Breast epithelium (tissue), 4 donors: ENCODE measurements at places on chromosomes 3 and 15.

GRCh38 chr3:63967675-63968611 is 55.4 kb downstream of the PSMD6 start:
- H3K4me3 ChIP-seq: peak overlapping the region; percentile 36
- no peak for DNase-seq
- H3K27ac ChIP-seq: peak overlapping the region; percentile 70
- no peaks in the 10 kb centered on the region for H3K27me3 ChIP-seq
- H3K4me1 ChIP-seq: no peaks in the 10 kb centered on the region
- no peaks in the 10 kb centered on the region for H3K36me3 ChIP-seq

DNA sequence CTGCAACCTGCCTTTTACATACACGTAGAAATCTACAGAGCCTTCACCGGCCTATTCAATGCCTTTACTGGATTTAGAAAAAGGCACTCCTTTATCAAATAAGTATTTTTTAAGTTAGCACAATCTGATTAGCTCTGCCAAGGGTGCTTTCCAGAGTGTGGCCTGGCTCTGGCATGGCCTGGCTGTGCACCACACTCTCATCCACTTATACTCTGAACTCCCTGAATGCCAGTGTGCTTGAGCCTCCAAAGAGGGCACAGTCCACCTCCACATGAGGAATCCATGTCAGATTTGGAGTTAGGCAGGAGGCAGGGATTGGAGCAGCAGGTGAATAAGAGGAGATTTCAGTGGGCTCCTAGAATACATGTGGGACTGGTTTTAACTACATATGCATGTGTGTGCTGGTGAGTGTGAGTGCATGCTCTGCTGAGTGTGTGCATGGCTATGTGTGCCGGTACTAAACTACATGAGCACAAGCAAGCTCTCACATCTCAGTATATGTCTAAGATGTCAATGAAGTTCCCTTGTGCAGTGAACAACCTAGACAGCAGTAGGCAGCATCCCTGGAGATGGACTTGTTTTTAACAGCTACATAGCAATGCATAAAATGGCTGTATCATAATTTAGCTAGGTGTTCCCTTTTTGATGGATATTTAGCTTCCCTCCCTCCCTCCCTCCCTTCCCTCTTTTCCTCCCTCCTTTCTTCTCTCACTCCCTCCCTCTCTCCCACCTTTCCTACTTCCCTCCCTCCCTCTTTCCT is 17.8 kb upstream of the ZFAND6 start:
- no peaks in the 10 kb centered on the region for H3K36me3 ChIP-seq
- H3K4me3 ChIP-seq: no peak overlapping the region
- no peak overlapping the region for H3K27ac ChIP-seq

DNA sequence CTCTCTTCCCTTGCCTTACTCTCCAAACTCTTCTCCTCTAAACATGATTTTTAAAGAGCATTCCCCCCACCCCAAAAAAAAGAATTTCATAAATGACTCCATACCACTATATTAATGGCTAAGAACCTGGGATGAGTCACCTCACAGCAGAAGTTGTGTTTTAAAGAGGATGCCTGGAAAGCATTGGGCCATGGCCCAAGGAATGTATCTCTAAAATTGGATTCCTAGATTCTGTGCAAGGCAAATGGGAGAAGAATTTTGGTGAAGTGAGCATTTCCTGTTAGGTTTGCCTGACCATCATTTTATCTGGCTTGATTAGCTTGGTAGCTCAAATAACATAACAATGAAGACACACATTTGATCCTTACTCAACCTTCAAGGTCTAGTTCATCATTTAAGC is 251.4 kb downstream of the NR1D2 start:
- no peak overlapping the region for H3K4me3 ChIP-seq
- no peak overlapping the region for H3K27ac ChIP-seq
- H3K27me3 ChIP-seq: no peaks in the 10 kb centered on the region
- no peak for DNase-seq
- no peaks in the 10 kb centered on the region for H3K36me3 ChIP-seq
- no peaks in the 10 kb centered on the region for H3K4me1 ChIP-seq

DNA sequence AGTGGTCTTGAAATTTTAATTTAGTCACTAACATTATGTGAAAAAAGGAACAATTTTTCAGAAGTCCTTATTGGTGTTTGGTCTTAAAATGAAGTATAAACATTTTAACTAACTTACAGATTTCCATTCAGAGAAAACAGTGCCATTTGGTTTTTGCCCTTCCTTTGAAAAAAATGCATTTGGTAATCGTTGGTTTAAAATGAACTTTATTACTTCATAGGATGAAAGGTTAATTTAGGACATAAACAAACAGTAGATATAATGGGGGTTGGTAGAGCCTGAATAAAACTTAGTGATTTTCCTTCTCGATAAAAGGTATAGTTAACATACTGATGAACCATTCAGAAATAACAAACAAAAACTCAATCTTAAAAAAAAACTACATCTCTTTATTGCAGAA is 39.7 kb downstream of the TFG start:
- no peak overlapping the region for H3K27ac ChIP-seq
- H3K4me3 ChIP-seq: no peak overlapping the region
- H3K36me3 ChIP-seq: no peaks in the 10 kb centered on the region
- no peaks in the 10 kb centered on the region for H3K27me3 ChIP-seq
- no peak for DNase-seq

DNA sequence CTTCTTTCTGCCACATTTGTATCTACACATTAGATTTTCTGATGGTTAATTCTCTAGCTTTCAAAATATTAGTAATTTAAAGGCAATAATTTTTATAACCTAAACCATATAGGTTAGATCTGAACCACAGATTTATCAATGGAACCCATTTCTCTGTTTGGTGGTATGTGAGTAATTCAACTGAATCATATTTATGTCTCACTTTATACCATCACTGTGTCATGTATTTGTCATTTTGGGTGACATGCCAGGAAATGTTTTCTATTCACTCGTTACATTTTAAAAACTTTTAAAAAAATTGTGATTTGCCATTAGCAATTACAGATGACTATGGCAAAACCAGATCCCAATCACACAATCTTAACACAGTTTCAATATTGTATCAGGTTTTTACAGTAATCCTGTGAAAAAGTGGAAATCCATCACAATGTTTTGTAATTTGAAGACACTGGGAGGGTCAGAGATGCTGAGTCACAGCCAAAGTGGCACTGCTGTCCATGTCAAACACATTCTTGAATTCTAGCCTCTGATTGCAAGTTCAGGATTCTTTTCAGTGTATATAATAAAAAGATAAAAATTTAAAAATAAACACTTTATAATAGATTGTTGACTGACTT is 356.0 kb upstream of the RBMS3 start:
- H3K27me3 ChIP-seq: no peaks in the 10 kb centered on the region
- no peak overlapping the region for H3K4me3 ChIP-seq
- no peaks in the 10 kb centered on the region for H3K4me1 ChIP-seq
- H3K36me3 ChIP-seq: no peaks in the 10 kb centered on the region
- no peak overlapping the region for H3K27ac ChIP-seq

DNA sequence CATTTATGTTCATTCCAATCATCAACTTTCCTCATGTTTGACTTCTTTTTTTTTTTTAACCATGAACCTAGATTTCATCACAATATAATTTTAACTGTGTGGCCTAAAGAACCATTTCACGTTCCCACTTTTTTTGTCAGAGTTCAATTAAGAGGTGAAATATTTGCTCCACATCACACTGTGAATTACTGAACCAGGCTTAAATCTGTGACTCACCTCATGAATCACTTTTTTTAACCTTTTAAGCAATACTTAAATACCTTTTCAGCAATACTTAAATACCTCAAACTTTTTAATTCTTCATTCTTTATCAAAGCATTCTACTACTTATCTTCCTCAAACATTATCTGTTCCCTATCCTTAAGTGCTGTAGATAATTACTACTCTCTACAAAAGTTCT is 137.6 kb downstream of the SI start:
- H3K4me1 ChIP-seq: no peaks in the 10 kb centered on the region
- H3K4me3 ChIP-seq: no peak overlapping the region
- H3K36me3 ChIP-seq: no peaks in the 10 kb centered on the region
- no peaks in the 10 kb centered on the region for H3K27me3 ChIP-seq
- no peak overlapping the region for H3K27ac ChIP-seq

- no peaks in the 10 kb centered on the region for H3K27me3 ChIP-seq
- H3K36me3 ChIP-seq: no peaks in the 10 kb centered on the region
- no peaks in the 10 kb centered on the region for H3K4me1 ChIP-seq
- H3K27ac ChIP-seq: no peak overlapping the region
- DNase-seq: no peak
Measured at GRCh38 chr3:169179321-169179720, 484.2 kb downstream of the MECOM start.

DNA sequence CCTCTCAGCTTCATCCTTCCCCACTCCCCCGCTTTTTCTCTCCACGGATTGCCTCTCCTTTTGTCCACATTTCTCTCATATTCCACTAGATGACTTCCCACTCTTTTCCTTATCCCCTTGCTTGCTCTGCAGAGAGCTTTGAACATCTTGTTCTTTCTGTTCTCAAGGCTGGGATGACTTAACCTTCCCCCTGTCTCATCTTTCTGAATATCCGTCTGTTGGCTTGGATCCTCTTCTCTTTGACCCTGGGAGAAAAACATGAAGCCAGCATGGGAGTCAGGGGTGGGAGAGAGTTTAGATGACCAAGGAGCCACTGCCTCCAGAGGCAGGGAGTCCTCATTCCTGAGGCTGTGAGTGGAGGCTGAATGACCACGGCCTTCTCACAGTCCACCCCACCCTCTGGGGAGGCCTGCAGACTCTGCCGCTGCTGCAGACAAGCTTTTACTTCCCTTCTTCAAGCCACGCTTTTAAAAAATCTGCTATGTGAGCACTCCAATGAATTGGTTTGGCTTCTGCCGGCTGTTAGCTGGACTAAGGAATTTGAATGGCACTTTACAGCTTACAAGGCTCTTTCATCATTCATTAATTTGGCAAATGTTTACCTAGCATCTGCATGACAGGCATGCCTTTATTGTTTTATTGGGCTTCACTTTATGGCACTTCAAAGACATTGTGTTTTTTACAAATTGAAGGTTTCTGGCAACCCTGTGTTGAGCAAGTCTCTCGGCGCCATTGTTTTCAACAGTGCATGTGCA is 111.6 kb upstream of the SLC6A6 start:
- DNase-seq: no peak
- H3K27ac ChIP-seq: peak overlapping the region; percentile 21
- no peaks in the 10 kb centered on the region for H3K4me1 ChIP-seq
- no peaks in the 10 kb centered on the region for H3K27me3 ChIP-seq
- H3K36me3 ChIP-seq: no peaks in the 10 kb centered on the region

- peaks cover 15% of the 10 kb centered on the region for H3K4me1 ChIP-seq
- peak; percentile 71 for DNase-seq
- H3K4me3 ChIP-seq: no peak overlapping the region
- H3K36me3 ChIP-seq: no peaks in the 10 kb centered on the region
- H3K27ac ChIP-seq: peak overlapping the region; percentile 72
Measured at GRCh38 chr3:193780810-193781478, 187.9 kb downstream of the OPA1 start.

DNA sequence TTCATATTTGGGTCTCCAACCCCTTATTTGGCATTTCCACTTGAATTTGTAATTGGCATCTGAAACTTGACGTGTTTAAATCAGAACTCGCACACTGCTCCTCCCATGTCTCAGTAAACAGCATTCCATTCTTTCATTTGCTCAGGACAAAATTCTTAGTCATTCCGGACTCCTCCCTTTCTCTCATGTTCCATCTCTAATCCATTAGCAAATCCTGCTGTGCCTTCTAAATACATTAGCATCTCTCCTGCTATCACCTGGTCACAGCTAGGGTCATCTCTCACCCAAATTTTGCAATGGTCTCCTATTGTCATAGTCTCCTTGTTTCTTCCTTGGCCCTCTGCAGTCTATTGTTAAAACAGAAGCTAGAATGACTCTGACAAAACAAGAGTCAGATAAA is 119.9 kb upstream of the CADPS start:
- H3K27me3 ChIP-seq: no peaks in the 10 kb centered on the region
- H3K36me3 ChIP-seq: no peaks in the 10 kb centered on the region
- DNase-seq: no peak
- H3K4me3 ChIP-seq: no peak overlapping the region
- H3K4me1 ChIP-seq: no peaks in the 10 kb centered on the region
- no peak overlapping the region for H3K27ac ChIP-seq

DNA sequence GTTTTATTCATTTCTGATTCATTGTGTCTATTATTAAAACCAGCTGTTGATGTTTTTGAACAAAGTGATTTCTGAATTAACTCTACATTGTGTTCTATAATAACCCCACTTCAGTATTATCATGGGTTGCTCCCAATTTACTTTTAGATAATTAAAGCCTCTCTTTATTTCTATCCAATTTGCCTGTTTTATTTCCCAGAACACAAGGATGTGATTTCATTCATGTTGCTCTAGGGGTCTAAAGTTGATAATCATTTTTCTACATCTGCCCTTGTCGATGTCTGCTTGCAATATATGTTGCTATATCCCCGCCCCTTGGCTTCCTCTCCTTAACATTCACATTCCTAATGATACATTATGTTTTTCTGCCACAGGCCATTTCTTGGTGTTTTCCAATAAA is 747.3 kb downstream of the CADM2 start:
- no peak for DNase-seq
- no peak overlapping the region for H3K27ac ChIP-seq
- no peaks in the 10 kb centered on the region for H3K4me1 ChIP-seq
- H3K36me3 ChIP-seq: no peaks in the 10 kb centered on the region
- no peaks in the 10 kb centered on the region for H3K27me3 ChIP-seq

DNA sequence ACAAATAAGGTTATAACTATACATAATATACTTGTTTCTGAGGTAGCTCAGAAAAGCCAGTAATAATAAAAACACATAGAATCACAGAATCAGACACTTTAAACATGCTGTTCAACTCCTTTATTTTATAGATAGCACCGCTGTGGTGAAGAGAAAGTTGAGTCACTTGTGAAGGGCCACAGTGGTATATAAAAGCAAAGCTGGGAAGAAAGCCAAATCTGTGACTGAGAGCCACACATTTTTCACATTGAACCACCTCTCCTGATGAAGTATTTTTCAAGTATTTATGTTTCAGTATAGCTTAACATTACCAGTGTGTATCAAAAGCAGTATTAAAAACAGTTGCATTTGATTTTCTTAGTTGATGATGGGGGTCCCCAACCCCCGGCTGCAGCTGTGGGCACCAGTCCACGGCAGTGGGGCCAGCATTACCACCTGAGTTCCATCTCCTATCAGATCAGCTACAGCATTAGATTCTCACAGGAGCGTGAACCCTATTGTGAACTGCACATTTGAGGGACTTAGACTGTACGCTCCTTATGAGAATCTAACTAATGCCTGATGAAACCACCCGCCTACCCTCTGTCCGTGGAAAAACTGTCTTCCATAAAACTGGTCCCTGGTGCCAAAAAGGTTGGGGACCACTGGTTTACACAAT is 46.2 kb downstream of the TBL1XR1 start:
- no peaks in the 10 kb centered on the region for H3K27me3 ChIP-seq
- no peaks in the 10 kb centered on the region for H3K4me1 ChIP-seq
- no peaks in the 10 kb centered on the region for H3K36me3 ChIP-seq
- no peak for DNase-seq

GRCh38 chr15:100001405-100001804 is 268.2 kb upstream of the LYSMD4 start:
- H3K27me3 ChIP-seq: no peaks in the 10 kb centered on the region
- no peak overlapping the region for H3K27ac ChIP-seq
- no peak overlapping the region for H3K4me3 ChIP-seq
- DNase-seq: peak; percentile 9
- peaks cover 4% of the 10 kb centered on the region for H3K4me1 ChIP-seq

GRCh38 chr3:56806407-56806806 is 4.7 kb upstream of the ARHGEF3 start:
- H3K27me3 ChIP-seq: no peaks in the 10 kb centered on the region
- no peak overlapping the region for H3K27ac ChIP-seq
- no peaks in the 10 kb centered on the region for H3K36me3 ChIP-seq
- no peak for DNase-seq
- no peak overlapping the region for H3K4me3 ChIP-seq
